ENCODE measurements at places on chromosomes 5 and 9.
A peak's percentile ranks its signal among the peaks of the same experiment; 100 is the strongest.

- no peak for DNase-seq
Measured at GRCh38 chr9:89523948-89524347, 26.0 kb upstream of the SEMA4D start.

DNA sequence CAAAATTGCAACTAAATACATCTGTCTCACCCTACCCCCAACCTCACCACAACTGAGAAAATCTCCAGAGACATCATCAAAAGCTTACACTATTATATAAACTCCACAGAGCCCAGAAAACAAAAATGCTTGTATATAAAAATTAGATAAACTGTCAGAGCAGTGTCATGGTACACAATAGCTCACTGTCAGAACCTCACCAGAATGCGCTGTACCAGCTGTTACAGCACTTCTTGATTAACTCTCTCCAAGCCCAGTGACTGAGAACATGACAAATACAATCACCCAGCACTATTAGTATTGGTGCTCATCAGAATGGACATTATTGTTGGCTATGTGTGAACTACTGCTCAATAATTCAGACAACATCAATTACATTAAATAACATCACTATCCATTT, 65.7 kb downstream of the ZDHHC21 start:
- no peak for DNase-seq

GRCh38 chr9:133658442-133659431, 22.6 kb downstream of the DBH start:
- DNase-seq: peak; percentile 27

- peak; percentile 77 for DNase-seq
Measured at GRCh38 chr9:129802833-129803675, at the start of gene TOR1B. TSS of gene TOR1B (plus strand) at chr9:129803184. CDS start at chr9:129803213, 29 bp downstream.

GRCh38 chr5:39800042-39800601, 375.3 kb upstream of the DAB2 start:
- no peak for DNase-seq

DNA sequence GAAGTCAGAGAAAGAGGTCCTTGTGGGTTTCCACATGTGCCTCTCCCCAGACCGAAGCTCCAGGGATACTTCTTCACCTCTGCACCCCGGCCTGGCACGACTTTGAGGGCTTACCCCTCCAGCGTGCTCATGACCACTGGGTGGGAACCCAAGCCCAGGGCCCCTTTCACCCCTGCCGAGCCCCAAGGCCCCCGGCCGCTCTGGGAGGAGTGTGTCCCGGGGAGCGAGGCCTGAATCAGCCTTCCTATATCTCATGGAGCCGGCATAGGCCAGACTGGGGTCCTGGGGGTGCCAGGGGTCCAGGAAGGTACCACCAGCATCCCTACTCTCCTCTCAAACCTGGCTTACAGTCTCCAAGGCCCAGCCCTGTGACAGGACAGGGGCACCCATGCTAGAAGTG, 17.1 kb downstream of the TERT start:
- no peak for DNase-seq

DNA sequence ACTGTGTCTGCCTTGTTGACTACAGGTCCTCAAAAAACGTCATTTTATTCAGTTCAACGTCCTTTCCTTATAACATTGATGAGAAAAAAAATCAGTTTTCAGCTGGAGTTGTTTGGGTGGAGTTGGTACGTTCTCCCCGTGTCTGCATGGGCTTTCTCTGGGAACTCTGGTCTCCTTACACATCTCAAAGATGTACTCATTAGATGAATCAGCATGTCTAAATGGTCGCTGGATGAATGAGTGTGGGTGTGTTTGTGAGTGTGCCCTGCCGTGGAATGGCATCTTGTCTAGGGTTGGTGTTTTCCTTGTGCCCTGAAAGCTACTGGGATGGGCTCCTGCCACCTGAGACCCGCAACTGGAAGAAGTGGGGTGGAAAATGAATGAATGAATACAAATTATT, 30.1 kb downstream of the EGR1 start:
- DNase-seq: no peak

DNA sequence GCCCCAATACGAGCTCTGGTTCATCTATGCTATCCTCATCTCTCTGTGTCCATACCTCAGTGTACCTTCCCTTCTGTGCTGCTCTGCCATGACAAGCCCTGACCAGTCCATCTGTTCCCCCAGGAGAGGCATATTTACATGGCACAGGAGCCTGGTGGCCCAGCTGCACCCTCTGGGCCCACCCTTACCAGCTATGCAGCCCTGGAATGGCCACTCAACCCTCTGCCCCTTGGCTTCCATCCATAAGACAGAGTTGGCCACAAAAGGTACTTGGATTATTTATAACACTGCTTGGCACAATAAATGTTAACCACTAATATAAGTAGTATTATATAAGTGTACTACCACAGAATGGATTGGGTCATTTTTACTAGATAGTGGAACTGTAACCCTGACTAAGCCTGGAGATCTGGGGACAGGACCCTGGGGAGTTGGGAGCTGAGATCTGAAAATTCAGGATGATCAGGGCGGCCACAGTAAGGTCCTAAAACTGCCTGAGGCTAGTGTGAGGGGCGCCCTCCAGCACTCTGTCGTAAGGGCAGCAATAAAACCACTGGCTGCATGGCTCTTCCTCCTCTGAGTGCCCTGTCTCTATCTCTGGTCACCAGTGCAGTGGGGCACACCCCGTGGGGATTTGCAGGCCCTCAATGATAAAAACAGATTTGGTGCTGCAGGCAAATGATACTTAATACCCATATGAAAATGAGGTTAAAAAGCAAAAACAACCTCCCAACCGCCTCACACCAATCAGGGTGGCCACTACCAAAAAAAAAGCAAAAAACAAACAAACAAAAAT, 65.8 kb downstream of the SEMA4D start:
- DNase-seq: no peak

DNA sequence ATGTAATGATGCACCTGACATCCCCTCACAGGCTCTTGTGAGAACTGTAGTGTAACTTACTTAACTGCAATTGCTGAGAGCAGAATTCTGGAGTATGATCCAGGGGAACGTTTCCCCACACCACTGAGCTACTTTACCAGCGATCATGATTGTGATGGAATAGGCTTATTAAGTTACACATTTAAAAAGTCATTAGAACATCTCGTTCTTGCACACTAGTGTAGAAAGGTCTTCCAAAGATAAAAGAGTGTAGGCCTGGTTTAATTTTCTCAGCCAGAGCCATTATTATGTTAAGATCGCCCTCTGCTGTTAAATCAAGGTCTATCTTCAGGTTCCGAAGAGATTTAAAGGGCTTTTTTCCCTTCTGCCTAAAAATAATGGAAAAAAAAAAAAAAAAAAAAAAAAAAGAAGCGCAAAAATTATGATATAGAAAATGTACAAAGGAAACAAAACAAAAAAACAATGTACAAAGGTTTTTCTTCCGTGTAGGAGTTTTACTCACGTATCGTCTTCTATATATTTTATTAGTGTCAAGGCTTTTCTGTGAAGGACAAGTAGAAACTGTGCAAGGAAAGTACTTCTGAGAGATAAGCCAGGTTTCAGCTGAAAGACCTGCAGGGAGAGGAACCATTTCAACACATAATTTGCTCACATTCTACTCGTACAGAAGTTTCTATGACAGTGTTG, 18.6 kb upstream of the MOB3B start:
- DNase-seq: peak; percentile 5

DNA sequence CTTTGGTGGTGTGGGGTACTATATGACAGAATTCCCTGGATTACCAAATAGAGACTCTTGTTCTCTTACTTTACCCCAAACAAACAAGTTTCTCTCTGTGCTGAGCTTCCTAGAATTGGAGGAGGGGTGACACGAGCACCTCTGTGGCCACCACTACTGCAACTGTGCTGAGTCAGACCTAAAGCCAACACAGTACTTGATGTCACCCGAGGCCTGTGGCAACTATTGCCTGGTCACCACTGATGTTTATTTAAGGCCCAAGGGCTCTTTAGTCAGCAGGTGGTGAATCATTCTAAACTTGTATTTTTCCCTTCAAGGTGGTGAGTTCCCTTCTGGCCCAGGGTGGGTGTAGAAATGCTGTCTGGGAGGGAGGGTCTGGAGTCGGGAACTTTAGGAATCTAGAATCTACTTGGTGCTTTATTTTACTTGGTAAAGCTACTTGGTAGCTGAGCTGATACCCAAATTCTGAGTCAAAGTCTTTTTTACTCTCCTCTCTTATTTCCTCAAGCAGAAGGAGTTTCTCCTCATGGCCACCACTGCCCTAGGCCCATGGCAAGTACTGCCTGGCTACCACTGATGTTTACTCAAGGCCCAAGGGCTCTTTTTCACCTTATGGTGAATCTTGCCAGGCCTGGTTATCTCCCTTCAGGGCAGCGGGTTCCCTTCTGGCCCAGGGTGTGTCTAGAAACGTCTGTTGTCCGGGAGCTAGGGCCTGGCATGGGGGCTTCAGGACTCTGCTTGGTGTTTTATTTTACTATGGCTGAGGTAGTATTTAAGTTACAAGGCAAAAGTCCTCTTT, 9.8 kb downstream of the LURAP1L start:
- peak; percentile 96 for DNase-seq

DNA sequence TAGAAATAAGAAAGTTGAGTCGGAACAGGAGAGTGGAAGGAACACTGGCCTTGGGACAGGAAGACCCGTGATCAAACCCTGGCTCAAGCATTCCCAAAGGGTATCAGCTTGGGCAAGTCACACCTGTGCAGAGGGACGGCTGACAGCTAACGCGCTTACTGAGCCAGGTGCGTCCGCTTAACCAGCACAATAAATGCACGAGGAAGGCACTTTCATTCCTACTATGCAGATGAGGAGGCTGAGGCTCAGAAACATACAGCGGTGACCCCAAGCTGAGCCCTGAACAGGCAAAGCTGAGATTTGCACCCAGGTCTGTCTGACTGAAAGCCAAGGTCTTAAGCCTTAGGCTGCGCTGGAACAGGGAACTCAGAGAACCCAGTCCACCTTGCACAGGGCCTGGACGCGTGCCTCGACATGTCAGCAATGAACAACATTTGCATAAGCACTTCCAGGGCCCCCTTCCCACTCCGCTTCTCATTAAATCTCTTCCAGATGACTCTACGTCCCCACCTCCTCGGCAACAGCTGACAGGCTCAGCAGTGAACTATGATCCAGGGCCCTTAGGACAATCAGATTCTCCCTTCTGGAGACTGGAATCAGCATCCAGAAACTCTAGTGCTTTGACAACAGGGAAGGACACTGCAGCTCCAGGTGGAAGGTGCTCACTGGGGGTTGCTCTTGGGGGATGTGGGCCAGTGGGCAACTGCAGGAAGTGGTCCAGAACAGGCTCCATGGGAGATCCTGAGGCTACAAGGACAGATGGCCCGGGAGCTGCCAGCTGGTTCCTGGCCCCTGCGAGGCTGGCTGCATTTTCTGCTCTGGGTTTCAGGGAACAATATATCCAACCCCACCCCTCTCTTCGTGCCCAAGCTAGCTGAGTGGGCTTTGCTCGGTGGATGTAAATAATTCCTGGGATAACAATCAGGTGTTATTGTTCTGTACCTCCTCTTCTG, 35.2 kb downstream of the SH3PXD2B start:
- DNase-seq: no peak

GRCh38 chr5:131256507-131256823, 7.4 kb upstream of the CDC42SE2 start:
- DNase-seq: no peak

- no peak for DNase-seq
Measured at GRCh38 chr5:157659868-157660660, 7.8 kb upstream of the SOX30 start.

DNA sequence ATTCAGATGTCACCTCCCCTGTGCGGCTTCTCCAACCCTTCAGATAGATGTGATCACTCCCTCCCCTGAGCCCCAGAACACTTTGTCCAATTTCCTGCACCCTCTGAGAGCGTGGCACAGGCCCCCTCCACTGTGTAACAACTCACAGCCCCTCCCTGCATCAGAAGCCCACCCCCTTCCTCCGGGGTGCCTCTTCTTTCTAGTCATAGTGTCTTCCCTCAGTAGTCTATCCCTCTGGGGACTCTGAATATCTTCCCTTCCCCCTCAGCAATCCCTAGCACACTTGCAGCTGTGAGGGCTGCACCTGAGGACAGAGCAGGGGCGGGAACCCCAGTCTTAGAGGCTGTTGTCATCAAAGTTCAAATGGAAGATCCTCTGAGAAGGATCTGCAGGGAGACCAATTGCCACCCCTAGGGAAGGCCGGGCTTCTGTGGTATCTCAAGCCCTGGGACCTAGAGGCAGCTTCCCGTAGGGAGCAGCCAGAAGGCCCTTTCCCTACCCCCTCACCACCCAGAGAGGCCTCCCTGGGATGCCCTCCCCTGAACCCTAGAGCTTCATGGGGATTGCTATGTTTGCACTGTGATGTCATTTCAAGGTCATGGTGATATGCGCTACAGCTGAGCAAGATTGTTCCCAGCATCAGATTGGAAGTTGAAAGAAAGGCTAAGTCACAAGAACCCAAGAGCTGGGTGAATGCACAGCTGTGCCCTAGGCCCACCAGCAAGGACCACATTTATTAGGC, 70.7 kb downstream of the THBS4 start:
- DNase-seq: no peak

- DNase-seq: no peak
Measured at GRCh38 chr9:72453797-72454196, 67.6 kb upstream of the TMC1 start.

GRCh38 chr9:108182270-108182669, 673.5 kb downstream of the ACTL7B start:
- no peak for DNase-seq

GRCh38 chr5:87109746-87110145, 157.9 kb upstream of the RASA1 start:
- DNase-seq: no peak

GRCh38 chr5:321726-322251, 275 bp downstream of the AHRR start:
- no peak for DNase-seq

GRCh38 chr5:90161414-90161813, 248.1 kb downstream of the CETN3 start:
- peak; percentile 10 for DNase-seq

DNA sequence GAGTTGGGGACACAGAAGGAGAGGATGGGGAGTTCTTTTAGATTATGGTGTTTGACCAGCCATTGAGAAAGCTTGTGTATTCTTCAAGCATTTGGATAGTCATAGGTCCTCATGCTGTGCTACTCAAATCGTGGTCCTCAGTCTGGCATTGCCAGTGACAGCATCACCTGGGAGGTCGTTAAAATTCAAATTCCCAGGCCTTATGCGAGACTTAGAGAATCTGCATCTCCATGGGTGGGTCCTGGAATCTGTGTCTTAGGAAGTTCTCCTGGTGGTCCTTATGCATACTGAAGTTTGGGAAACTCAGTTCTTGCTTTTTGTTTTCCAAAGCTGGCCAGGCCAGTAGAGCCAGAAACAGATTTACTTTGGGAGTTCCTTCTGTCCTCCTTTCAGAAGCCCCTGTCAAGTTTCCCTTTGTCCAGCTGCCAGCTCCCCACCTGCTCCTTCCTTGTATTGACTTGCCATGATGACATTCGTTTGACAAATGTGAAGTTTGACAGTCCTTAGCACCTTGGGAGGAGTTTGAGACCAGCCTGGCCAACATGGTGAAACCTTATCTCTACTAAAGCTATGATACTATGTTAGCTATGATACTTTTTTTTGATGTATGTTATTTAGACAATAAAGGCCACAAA, 95.6 kb downstream of the PALM2AKAP2 start:
- no peak for DNase-seq

DNA sequence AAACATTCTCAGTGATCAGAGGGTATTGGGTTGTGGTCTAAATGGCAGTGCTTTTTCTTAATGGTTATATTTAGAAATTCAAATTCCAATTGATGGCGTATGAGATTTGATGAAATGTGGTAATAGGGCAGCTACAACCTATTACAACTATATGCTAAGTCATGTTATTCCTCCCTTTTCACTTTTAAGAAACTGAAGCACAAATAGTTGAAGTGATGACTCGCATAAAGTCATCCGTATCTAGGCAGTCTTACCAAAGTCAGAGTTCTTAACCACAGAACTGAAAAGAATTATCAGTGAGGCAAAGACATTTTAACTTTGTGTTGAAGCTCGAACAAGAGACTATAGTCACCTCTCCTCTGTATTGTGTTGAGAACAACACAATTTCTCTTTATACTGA, 28.2 kb downstream of the C9orf152 start:
- DNase-seq: peak; percentile 75
